Stimulated activated CD4-positive, alpha-beta T cell treated with anti-CD3 and anti-CD28 coated beads, Interleukin-12 subunit alpha, Interleukin-12 subunit beta, amount 100 ng/mL, for 4 hours (primary cell): ENCODE measurements at places on chromosomes 4 and X.

GRCh38 chrX:24629701-24630100 lies 17.4 kb downstream of the PCYT1B start:
- DNase-seq = no peak

- DNase-seq = no peak
Observed at GRCh38 chr4:156536661-156537060, 434.9 kb downstream of the PDGFC start.

GRCh38 chr4:68451246-68452211 lies 4.3 kb downstream of the TMPRSS11E start:
- DNase-seq = no peak

- no peak for DNase-seq
Observed at GRCh38 chrX:69020316-69020715, 144.9 kb downstream of the PJA1 start.

DNA sequence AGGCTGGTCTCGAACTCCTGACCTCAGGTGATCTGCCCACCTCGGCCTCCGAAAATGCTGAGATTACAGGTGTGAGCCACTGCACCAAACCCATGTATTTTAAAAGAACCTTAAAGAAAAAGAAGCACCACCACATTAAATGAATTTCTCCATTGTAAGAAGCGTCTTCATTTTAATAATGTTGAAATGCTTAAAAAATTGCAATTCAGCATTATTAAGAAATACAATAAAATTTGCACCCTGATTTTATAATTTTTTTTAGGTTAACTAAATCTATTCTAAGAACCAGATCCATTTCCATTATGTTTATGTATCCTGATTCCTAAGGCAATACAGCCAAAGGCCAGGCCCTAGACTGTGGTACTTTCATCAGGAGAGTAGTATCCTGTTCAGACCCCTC lies 167.2 kb downstream of the BTC start:
- DNase-seq = no peak

DNA sequence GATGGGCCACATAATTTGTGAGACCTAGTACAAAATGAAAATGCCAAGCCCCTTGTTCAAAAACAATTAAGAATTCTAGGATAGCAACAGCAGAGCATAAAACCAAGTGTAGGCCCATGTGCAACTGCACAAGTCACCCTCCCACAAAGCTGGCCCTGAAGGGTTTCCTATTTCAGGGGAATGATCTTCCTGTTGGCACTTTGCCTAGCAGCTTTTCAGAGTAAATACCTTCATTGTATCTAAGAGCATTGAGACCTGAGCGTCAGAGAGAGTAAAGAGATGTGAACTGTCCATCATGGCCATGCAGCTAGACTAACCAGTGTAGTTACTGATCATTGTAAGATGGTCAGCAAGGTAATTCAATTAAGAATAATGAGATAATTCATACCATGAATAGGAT lies 113.6 kb downstream of the CNKSR2 start:
- no peak for DNase-seq

GRCh38 chrX:2793752-2794151 lies 35.0 kb upstream of the GYG2 start:
- DNase-seq = no peak

GRCh38 chr4:181860157-181860556 lies 383.0 kb upstream of the TENM3 start:
- DNase-seq = no peak

DNA sequence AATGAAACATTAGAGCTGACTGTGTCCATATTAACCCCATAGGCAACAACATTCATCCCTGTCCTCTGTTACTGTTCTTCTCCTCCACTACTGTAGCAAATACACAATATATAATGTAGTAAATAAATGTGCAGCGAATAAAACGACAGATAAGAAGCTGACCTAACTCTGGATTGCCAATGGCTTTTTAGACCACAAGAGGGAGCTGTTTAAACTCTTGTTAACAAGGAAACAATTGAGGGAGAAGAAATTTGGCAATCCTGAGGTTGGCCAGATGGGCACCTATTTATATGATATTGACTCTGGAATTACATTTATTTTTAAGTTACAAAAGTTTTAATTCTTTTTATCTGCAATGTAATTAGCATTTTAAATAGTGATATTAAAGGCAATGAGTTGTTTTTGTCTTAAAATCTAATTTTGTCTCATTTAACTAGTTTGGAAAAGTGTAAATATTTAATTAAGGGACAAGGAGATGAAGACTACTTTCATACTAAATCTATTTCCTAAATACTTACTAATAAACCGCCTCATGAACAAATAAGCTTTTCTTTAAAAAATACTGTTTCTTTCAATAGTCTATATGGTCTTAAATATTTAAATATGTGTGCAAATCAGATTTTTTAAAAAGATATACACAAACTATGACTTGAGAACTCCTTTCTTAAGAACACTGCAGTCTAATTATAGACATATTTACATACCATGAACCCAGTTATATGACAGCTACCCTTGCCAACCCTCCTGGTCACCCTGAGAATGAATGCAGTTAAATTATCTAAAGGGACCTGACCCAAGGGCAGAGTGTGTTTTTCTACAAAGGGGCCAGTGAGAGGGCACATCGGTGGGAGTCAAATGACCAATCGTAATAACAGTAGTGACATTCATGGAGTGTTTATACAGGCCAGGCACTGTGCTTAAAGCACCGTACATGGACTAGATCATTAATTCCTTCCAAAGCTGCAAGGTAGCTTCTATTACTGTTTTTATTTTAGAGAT lies 52.9 kb upstream of the HPF1 start:
- no peak for DNase-seq

GRCh38 chrX:55167124-55167803 lies 52.9 kb upstream of the PAGE5 start:
- DNase-seq = no peak

GRCh38 chr4:8915201-8916200 lies 43.9 kb upstream of the HMX1 start:
- no peak for DNase-seq

GRCh38 chrX:148537556-148538182 lies 37.3 kb downstream of the AFF2 start:
- DNase-seq = no peak

GRCh38 chr4:134740290-134740689 lies 538.7 kb upstream of the PABPC4L start:
- no peak for DNase-seq

GRCh38 chr4:3521621-3522325 lies 10.4 kb downstream of the LRPAP1 start:
- DNase-seq = no peak

- no peak for DNase-seq
Observed at GRCh38 chr4:146040623-146041022, 102.0 kb upstream of the ZNF827 start.

- DNase-seq = peak; percentile 16
Observed at GRCh38 chr4:37452952-37453280, 208.4 kb downstream of the NWD2 start.

DNA sequence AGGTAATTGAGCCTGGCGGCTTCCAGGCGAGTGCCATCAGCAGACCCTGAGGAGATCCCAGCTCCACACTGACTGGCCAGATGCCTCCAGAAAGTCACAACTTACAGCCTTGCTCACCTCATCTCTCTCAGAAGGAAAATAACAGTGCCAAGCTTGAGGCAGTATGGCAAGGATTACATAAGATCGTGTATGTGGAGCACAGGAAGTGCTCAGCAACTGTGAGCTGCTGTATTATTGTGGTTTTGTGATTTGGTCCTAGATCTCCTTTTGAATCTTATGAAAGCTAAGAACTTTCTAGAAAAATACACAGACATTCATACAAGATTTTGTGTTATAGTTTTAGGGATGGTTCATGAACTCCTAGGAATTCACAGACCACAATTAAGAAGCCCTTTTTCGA lies 14.0 kb downstream of the RASL11B start:
- DNase-seq = no peak

- DNase-seq = no peak
Observed at GRCh38 chr4:40736910-40737309, 12.8 kb upstream of the NSUN7 start.

DNA sequence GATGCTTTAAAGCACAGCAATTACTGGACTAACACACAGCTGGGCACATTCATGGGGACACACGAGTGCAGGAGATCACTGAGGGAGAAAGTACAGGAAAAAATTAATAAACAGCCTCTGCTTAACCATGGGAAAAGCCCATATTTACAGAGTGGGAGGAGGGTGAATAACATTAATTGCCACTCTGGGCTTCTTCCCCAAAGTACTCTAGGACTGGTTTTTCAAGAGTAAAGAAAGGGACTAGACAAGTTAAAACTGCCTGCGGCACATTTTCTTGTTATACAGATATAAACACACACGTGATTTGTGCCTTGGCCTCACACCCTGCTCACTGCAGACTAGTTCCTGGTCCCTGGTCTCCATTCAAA lies 179.7 kb upstream of the TET2 start:
- DNase-seq = no peak

DNA sequence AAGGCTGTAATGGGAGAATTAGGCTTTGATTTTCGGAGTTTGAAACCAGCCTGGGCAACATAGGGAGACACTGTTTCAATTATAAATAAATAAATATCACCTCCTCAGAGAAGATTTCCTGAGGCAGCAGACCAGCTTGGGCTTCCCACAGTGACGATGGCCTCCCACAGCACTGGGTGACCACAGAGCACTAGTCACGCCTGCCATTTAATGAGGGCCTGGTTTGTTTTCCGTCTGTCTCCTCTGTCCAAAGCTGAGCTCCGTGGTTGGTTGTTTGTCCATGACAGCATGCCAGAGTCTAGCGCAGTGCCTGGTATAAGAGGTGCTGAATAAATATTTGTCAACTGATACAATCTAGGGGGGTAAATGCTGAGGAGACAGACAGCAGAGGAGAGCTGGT lies 10.4 kb upstream of the PDGFRA start:
- no peak for DNase-seq

- no peak for DNase-seq
Observed at GRCh38 chr4:80276931-80277330, 10.5 kb downstream of the FGF5 start.

GRCh38 chr4:8399298-8399697 lies 41.2 kb downstream of the ACOX3 start:
- DNase-seq = no peak

- no peak for DNase-seq
Observed at GRCh38 chr4:41024556-41025491, 189.5 kb downstream of the APBB2 start.

DNA sequence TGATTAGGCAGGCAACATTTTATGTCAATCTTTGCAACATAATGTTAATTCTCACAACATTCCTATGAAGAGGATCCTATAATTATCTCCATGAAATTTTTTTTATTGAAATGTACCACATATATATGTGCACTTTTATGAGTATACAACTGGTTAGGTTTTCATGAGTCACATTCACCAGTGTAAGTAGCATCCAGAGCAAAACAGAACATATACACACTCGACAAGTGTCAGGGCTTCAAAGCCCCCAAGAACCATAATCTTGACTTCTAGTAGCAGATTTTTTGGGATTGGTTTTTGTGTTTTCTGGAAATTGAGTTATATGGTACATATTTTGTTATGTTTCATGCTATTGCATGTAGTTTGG lies 62.4 kb downstream of the ARHGAP10 start:
- DNase-seq = no peak

DNA sequence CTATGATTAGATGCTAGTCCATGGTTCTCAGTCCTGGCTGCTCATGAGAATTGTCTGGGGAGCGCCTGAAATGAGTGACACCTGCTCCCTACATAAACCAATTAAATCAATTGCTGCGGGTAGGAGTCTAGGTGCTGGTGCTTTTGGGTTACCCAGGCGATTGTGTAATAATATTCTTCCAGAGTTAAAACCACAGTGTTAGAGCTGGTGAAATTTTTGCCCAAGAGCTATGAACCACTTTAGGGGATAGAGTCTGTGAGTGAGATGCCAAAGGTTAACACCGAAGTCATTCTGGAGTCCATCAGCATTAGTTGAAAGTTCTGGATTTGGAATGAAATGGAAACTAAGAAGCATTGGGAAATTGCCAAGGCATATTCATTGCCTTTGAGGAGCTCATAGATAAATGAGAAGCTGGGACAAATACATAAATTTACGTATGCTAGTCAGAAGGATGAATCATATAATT lies 15.3 kb downstream of the PDK3 start:
- DNase-seq = no peak

GRCh38 chr4:69799337-69799736 lies 38.9 kb upstream of the SULT1B1 start:
- DNase-seq = no peak

DNA sequence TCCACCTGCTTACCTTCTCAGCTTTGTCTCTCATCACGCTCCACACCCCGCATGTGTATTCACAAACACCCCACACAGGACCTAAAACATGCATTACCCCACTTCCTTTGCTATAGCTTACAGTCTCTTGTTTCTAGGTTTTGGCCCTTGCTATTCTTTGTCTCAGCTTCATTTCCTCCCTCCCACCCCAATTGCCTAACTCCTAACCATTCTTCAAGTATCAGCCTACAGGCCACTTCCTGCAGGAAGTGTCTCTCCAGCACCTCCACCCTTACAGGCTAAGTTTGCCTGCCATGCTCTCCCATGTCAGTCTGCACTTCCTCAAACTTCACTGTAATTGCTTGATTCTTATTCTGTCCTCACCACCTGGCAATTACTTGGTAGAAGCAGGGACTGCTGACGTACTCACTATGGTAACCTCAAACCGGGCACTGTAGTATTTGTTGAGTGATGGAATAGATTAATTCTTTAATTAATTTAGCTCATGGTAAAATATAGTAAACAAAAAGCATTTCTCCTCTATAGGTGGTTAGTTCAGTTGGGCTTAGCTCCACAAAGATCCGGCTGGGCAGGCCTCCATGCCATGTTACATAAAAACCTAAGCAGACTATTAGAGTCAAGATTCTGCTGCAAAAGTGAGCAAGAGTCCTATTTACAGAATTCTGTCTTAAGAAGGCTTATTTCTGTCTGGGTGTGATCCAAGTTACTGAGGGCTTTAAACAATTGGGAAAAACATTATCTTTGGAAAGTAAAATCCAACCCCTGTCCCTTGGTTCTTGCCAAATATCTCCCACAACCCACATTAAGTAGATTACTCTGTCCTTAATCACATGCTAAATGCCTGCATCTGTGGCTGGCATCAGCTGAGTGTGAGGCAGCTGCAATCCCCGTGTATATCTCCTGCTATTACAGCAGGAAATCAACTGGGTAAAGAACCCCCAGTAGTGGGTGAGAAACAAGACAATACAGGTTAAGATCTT lies 124.7 kb upstream of the CPEB2 start:
- DNase-seq = no peak

GRCh38 chr4:120869613-120870278 lies 52.8 kb downstream of the PRDM5 start:
- DNase-seq = no peak

- DNase-seq = no peak
Observed at GRCh38 chr4:158588285-158588684, 66.6 kb downstream of the RXFP1 start.

DNA sequence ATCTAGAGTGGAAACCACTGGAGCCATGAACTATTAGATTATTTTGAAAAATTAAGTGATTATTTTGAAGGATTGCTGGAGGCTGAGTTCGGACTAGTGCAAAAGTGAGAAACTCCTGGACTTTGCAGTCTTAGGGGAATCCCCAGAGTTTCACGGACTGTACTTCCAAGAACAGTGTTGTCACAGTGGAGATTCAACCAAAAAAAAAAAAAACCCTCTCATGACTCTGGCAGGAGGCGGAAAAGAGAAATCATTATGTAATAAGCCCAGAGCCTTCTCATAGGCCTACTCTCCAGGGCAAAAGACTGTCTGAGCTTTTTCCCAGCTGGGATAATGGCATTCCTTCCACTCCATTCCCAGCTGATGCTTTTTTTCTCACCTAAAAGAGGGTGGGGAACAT lies 16.8 kb upstream of the C4orf51 start:
- no peak for DNase-seq
